ENCODE measurements at places on chromosomes 16 and 17.

DNA sequence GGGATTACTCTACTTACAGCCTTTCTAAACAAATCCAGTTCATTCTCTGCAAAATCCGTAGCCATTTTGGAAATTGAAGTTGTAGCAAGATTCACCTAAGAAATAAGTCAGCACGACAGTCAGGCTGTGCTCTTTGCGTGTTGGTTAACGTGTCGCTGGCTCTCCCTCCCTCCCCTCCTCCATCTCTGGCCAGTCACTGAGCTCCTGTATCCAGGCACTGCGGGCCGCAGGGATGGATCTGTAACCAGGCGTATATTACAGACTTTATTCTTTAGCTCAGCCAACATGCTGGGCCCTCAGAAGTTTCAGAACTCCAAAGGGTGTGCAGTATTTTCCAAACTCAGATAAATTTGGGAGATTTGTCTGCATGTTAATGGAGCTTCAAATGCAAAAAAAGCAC, 30.8 kb downstream of the KDM8 start:
- DNase-seq = no peak

DNA sequence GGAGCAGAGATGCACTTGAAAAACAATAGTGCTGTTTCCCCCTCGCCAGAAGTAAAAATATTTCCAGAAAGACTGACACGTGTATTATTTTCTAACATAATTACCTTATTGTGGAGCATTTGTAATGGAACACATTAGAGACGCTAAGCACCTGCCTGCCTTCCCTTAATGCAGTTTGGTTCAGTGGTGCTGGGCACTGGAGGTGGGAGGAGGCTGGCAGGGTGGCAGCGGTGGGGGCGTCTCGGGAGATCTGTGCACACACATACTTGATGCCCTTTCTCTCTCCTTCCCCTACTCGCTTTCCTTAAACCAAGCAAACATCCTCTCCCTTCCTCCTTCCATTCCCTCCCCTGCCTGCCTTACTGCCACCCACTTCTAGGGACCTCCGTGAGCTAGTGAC, 156.6 kb upstream of the SDK2 start:
- no peak for DNase-seq

DNA sequence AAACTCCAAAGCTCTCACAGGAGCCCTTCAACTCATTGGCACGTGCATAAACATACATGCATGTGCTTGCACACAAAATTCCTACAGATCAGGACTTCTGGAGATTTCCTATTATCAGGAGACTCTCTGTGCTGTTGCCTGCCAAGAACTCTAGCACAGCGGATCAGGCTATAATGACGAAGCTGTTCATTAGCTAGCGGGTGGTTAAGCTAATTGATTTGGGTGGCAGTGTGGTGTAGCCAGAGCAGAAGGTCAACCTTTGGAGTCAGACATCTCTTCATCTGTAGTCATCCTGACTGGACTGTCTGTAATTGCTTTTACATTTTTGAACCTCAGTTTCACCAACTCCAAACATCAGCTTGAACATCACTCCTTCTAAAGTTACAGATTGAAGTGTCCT, 69.0 kb downstream of the KIF2B start:
- DNase-seq = no peak

GRCh38 chr16:47375423-47375822, 85.4 kb downstream of the ITFG1 start:
- DNase-seq = no peak

- DNase-seq = no peak
These were observed 888 bp downstream of the ACSM5 start for GRCh38 chr16:20410121-20410723.

GRCh38 chr16:87625241-87625797, 23.0 kb downstream of the JPH3 start:
- no peak for DNase-seq

GRCh38 chr16:19583665-19584300, 28.3 kb downstream of the VPS35L start:
- no peak for DNase-seq

DNA sequence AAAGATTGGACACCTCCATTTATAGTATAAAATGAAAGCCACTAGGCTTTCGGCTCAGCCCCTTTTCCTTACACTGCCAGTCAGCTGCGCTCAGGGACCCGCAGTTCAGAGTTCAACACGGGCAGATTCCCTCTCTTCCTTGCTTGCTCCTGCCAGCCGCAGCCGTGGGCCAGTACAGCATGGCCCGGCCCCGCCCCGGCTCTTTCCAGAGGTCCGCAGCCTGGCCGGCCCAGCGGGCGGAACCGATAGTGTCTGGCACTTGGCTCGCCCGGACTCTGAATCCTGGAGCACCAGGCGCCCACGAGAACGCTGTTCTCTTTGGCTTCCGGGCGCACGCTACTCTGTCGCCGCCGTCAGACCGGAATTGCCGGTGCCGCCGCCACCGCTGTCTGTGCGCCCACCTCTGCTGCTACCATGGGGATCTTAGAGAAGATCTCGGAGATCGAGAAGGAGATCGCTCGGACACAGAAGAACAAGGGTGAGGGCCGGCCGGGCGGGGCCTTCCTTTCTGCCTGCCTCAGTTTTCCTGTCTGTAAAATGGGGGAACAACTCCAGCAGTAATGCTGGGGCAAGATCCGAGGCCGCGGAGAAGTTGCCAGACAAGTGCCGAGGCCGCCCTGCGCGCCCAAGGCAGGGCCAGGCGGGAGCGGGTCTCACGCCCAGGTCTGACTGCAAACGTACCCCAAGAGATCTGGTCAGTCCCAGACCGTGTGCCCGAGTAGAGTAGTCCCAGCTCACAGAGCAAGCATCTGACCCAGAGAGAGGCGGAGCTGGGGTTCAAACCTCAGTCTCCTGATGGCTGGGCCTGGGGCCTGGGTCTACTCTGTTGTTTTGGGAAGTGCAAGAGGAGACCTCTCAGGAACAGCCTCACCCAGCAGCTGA, at the start of gene DRG2:
DRG2 (plus strand) TSS at position 339 of the 882 bp plus-strand sequence; CDS start at position 415, 76 bp downstream.
- DNase-seq = peak; percentile 83

DNA sequence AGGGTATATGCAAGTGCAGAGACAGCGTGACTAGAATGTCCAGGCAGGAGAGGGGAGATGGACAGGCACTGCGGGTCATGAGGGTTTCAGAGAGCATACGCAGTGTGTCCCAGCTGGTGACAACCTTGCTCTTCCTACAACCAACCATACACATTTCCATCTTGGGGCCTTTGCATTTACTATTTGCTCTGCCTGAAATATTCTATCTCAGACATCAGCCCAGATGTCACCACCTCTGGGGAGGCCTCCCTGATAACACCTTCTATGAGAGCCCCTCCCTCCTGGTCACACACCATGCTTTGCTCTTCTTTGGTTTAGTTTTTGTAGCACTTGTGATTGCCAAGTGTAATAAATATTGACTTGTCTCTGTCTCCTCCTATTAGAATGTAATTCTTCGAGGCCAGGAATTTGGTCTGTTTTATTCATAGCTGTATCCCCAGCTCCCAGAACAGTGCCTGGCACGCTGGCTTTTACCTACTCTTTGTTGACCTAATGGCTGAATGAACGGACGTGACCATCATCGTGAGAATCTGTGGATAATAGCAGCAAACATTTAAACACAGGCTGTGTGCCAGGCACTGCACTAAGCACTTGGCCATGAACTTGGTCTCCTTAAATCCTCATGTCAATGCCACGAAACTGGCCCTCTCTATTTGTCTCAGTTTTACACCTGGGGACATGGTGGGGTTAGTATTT, 51.9 kb downstream of the PLCG2 start:
- DNase-seq = no peak

DNA sequence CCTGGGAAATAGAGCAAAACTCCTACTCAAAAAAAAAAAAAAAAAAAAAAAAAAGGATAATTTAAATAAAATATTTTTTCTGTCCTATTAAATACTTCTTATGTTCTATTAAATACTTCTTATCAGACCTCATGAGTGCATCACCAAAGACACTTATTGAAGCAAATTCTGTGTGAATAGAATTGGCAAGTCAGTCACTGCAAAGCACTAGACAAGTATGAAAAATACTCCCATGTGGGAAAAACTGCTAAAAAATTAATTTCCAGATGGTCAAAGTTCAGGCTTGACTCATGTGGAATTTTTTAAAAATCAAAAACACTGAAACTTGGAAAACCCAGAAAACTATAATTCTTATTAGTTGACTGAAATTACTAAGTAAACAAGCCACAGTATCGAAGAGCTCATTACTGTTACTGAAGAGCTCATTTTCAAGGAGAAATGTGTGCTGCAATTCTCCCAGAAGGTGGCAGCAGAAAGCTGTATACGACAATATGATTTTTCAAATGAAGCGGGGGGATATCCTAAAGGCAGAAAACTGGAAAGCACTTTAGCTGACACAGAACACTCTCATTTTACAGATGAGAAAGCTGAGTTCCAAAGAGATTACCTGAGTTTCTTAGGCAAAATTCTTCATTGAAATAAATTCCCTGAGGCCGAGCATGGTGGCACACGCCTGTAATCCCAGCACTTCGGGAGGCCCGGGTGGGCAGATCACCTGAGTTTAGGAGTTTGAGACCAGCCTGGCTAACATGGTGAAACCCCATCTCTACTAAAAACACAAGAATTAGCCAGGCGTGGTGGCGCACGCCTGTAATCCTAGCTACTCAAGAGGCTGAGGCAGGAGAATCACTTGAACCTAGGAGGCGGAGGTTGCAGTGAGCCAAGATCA, 15.9 kb upstream of the FBXO47 start:
- DNase-seq = no peak

- no peak for DNase-seq
These were observed 67.9 kb downstream of the ZZEF1 start for GRCh38 chr17:4074831-4075495.

- DNase-seq = no peak
These were observed 18.1 kb downstream of the TNFRSF13B start for GRCh38 chr17:16953841-16954240.

DNA sequence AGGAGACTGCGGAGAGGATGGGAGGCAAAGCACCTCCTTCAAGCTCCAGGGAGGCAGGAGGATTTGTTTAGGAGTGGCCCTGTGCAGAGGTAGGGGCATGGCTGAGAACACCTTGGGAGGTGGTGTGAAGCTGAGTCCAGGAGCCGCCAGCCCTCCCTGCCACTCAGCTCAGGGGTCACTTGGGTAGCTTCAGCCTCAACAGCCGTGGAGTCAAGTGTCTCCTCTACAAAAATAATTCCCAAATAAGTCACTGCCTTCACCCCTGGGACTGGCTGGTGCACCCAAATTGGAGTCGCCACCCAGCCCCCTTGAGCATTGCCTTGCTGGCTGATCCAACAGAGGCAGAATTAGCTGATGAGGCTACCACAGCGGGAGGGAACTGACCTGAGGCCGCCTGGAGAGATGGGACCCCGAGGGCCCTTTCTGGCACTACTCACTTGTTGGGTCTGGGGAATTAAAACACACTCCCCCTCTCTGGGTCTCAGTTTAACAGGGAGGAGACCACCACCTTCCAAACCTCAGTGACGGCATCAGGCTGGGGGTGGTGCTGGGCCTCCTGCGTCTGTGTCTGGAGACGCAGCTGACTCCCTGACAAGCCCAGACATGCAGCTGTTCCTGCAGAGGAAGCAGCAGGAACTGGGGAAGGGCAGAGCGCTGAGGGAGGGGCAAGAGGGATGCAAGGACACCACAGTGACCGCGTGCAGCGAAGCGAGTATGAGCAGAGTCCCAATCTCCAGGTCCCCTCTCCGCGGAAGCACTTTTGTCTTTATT, 87.9 kb upstream of the TOB1 start:
- DNase-seq = no peak

DNA sequence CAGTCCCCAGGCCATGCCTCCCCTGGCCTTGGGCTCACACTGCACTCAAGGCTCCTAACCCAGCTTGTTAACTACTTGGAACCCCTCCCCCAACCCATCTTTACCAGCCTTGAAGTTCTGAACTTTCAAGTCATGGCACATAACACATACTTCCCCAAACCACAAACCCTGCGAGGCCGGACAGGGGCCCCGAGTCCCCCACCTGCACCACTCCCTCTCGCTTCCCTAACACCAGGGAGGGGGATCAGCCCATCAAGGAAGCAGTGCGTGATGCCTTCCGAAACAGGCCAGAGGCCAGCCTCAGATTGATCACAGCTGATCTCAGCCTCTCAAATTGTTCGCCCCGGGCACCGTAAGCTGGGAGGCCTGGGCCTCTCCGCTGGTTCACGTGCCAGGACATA, 3.0 kb upstream of the NLRC3 start:
- no peak for DNase-seq

DNA sequence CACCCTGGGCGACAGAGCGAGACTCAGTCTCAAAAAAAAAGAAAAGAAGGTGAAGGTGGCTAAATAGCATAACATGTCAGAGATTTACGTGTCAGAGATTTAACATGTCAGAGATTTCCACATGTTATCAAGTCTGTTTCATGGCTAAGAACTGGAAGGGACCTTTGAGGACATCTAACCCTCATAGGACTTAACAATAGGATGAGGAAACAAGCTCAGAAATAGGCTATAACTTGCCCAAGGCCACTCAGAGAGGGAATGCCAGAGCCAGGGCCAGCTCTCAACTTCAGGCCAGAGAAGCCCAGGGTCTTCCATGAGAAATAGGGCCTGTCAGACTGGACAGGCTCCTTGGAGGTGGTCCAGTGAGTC, 26.8 kb upstream of the ZNF629 start:
- DNase-seq = no peak

GRCh38 chr17:66557200-66557599, 254.8 kb downstream of the PRKCA start:
- no peak for DNase-seq

- no peak for DNase-seq
These were observed 8.8 kb downstream of the MBTD1 start for GRCh38 chr17:51251010-51251409.

DNA sequence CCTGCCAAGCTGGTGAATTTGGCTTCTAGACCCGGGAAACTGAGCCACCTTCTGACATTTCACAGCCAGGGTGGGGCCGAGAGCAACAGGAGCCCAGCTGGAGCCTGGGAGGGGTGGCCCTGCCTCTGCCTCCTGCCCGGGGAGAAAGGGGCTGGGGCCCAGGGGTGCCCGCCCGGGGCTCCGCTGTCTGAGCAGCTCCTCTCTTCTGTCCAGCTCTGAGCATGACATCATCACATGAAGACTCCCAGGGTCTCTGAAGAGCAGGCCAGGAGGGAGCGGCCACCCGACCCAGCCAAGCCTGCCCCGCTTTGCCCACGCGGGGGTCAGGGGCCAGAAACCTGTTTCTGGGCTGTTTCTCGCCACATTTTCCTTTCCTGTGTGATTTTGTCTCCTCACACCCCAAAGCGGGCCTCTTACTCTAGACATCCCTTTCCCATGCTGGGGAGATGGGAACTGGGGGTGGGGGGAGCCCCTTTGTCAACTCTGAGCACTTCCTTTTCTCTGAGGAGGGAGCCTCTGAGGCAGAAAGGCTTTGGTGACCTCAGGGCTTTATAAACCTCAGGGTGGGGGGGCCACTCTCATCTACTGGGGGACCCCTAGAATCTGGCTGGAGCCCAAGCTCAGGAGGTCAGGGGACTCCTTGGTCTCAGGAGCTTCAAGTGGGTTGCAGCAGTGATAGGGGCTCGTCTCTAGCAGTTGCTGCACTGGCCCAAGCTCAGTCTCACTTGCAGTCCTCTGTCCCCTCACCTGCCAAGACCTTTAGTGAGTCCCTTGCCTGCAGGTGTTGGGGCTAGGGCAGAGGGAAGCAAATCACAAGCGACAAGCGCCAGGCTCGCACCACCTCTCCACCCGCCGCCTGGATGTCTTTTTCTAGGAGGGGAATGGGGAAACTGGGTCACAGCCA, 7.6 kb downstream of the UBALD2 start:
- no peak for DNase-seq

GRCh38 chr16:17830651-17831050, 359.9 kb upstream of the XYLT1 start:
- no peak for DNase-seq

- DNase-seq = no peak
These were observed 634 bp downstream of the SLC2A4 start for GRCh38 chr17:7281953-7282751.
